ENCODE measurements at places on chromosomes 16 and 17.

- no peak for DNase-seq
Observed at GRCh38 chr17:49450735-49451134, 36.1 kb upstream of the PHB1 start.

DNA sequence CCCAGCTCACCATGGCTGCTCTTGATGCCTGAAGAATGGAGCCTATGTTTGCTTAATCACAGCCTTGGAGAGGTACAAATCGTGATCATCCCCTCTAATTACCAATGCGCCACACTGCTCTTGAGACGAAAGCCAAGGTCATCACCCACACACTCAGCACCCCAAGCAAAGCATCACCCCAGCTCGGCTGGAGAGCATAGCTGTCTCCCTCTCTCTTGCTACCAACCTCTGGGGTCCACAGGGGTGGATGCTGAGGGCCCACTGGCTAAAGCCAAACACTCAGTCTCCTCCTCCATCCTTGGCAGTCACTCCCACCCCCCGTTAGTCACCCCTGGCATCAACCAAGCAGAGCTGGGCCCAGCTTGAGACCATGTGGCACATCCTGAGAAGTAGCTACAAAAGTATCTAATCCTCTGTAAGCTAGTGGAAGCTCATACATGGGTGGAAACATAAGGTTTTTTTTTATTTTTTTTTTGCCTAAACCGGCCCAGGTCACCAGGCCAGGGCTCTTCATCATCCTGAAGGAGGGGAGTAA is 44.8 kb downstream of the PIMREG start:
- no peak for DNase-seq

GRCh38 chr16:23748630-23749029 is 6.2 kb upstream of the CHP2 start:
- no peak for DNase-seq

- no peak for DNase-seq
Observed at GRCh38 chr17:83099570-83100181, 20.3 kb downstream of the METRNL start.

DNA sequence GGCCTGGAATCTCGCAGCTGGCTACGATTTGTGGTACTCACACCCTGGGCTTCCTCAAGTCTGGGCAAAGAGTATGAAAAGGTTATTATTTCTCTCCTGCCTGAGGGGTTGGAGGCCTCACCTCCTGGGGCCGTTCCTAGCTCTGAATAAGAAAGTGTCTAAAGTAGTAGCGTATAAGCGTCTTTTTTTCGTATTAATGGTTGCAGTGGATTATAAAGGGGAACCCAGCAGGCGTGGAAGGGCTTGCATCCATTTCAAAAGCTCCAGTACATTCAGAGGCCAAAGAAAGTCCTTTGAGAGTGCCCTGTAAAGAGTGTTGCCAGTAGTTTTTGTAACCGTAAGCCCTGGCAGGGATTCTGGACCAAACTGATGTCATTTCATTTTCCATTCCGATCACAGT is 72.2 kb upstream of the MPHOSPH6 start:
- DNase-seq = no peak

- no peak for DNase-seq
Observed at GRCh38 chr17:2453866-2454265, 53.0 kb upstream of the MNT start.

DNA sequence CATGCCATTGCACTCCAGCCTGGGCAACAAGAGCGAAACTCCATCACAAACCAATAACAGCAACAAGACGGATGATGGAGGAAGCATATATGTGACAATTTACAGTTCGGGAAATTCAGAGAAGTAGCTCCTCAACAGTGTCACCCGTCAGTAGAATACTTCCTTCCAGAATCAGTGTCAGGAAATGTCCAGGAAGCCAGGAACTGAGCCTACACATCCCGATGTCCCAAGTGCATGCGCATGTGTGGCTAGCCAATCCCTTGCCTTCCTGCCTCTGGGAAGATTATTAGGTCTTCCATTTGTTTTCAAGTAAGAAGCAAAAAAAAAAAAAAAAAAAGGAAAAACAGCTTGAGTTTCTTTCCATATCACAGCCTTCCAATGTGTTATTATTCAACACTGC is 1.4 kb upstream of the PITPNC1 start:
- no peak for DNase-seq

GRCh38 chr16:86108062-86108461 is 209.1 kb downstream of the IRF8 start:
- DNase-seq = no peak

DNA sequence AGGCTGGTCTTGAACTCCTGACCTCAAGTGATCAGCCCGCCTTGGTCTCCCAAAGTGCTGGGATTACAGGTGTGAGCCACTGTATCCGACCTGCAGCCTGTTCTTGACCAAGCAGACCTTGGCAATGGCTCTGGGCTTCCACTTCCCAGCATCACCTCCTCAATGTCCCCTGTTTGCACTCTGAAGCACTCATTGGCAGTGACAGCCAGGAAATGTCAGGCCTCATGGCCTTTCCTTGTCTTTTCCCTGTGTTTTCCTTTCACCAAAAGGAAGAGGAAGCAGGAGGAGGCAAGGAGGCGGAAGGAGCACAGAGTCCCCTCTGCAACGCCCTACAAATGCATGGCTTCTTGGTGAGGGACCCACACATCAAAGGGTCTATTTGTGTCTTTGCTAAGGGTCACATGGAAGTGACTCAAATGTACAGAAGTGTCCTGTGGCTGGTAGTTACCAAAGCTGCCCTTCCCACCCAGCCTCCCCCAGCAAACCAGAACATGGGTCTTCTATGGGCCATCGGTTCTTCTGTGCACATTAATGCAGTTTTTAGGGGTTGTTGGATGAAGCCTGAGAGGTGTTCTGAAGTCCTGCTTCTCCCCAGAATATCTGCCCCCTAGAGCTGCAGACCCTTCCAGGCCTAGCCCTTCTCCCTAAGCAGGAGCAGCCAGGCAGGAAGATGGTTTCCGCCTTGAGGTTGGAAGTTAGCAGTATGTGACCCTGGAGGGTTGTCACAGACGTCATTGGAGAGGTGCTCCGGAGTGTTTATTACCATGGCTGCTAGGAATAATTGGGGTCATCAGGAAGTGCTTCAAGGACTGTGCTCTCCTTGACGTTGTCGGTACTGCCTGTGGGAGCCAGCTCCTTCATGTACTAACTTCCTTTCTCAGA is 60.8 kb downstream of the WIPI1 start:
- no peak for DNase-seq

- DNase-seq = no peak
Observed at GRCh38 chr16:89155851-89156739, 15.5 kb upstream of the CDH15 start.

DNA sequence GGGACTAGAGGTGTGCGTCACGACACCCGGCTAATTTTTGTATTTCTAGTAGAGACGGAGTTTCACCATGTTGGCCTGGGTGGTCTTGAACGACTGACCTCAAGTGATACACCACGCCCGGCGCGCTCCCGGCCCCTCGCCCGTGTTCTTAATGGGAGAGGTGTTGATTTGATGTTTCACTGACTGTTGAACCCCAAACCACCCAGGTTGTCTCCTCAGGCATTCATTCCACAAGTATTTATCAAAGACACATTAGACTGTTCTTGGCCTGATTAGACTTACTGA is 1.4 kb downstream of the CENPN start:
- no peak for DNase-seq

- DNase-seq = no peak
Observed at GRCh38 chr16:66926961-66927436, 1.7 kb upstream of the RRAD start.

DNA sequence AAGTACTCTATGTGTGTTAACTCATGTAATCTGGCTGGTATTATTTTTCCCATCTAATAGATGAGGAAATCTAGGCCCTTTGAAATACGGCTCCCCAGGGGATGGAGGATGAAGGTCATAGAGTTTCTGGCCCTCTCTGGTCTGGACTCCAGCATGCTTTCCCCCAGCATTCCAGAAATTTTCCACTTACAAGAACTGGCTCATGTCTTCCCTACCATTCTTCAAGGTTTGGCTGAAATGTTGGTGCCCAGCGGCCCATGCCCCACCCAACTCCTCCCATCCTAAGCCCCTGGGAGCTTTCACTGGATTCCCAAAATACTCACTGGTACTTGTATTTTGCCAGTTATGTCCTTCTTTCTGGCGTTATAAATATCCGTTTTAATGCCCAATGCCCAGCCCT is 237.5 kb upstream of the NLRP1 start:
- no peak for DNase-seq

DNA sequence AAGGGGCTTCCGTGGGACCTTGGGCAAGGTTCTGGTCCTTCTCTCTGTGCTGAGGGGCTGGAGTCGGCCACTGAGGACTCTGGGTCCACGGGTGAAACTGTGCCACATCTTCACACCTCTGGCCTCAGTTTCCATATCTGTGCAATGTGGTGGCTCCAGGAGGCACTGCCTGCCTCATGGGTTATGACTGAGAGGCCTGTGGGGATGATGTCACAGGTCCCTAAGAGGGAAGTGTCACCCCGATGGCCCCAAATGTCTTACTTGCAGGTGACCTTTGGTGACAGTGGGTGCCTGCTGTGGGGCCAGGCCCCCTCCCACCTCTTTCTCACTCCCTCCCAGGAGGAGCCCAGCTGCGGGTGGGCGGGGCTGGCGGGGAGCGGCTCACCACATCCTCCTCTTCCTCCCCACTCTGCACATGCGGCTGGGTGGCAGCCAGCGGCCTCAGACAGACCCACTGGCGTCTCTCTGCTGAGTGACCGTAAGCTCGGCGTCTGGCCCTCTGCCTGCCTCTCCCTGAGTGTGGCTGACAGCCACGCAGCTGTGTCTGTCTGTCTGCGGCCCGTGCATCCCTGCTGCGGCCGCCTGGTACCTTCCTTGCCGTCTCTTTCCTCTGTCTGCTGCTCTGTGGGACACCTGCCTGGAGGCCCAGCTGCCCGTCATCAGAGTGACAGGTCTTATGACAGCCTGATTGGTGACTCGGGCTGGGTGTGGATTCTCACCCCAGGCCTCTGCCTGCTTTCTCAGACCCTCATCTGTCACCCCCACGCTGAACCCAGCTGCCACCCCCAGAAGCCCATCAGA is at the start of gene IL21R:
TSS of gene IL21R (plus strand) at position 407 of the 801 bp plus-strand sequence. CDS start 27,898 bp downstream, outside the sequence.
- DNase-seq = peak; percentile 60

DNA sequence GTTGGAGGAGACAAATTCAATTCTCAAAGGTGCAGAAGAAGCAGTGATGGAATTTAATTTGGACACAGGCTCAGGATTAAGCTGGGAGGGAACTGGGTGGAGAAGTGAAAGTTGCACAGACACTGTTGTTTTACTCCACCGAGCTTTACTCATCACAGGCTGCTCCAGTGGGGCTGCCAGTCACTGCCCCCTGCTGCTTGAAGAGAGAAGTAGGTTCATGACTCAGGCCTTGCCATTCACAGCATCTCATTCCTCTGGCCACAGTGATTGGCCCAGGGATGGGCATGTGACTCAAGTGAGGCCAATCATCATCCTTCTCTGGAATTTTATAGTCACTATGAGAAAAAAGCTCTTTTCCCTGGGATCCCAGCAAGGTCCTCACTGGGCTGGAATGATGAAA is 11.8 kb downstream of the GNAO1 start:
- no peak for DNase-seq

DNA sequence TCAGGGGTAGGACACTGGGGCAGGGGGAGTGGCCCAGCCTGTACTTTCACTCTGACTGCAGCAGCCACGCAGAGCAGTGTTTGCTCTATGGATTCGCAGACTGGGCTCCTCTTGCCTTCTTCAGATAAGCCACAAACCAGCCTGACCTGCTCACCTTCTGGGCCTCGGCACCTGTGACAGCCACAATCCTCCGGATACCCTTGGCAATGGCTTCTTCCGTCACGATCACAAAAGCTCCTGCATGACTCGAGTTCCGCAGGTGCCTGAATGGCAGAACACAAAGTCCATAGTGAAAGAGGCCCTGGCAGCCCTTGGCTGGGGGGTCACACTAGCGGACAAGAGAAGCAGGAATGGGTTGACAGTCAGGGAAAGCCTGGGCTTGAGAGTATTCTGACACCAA is 3.8 kb upstream of the EXOSC6 start:
- no peak for DNase-seq

GRCh38 chr16:86508028-86508946 is 2.0 kb upstream of the FOXF1 start:
- DNase-seq = no peak

DNA sequence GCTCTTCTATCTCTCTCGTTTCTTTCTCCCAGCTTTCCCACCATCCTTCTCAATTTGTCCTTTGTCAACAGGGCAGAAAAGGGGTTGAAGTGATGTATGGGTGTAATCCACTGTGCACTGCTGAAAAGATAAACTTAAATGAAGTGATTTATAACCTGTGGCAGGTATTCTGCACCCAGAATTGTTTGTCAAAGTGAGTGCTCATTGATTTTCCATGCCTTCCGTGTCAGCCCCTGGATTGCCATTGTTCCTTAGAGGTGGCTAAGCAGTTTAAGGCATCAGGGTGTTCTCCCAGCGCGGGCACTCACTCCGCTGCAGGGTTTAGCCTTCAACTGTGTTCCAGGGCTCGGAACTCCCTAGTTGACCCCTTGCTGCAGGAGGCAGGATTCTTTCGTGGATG is 82.9 kb downstream of the PITPNC1 start:
- DNase-seq = no peak

Measured in stimulated activated CD8-positive, alpha-beta memory T cell treated with anti-CD3 and anti-CD28 coated beads, Interleukin-15, amount 100 ng/mL, for 24 hours (primary cell).